ENCODE measurements at places on chromosomes 16 and 17.

DNA sequence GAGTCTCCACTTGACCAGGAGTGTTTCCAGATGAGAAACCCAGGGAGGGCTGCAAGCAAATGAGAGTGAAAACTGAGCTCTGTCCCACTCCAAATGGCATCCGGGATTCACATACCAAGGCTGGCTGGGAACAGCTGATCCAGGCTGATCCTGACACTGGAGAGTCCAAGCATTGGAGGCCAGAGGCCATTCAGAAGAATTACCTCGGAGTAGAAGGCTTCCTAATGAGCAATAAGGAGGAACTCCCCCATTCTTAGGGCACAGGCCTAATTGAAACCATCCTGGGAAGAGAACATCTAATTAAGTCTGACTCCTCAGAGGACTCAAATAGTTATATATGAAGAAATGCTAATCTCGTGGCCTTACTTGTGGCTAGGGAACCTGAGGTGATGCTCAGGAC lies 142.8 kb downstream of the PRKCA start:
- no peak for DNase-seq

- DNase-seq: no peak
Measured at GRCh38 chr16:67701420-67701819, 17.7 kb downstream of the GFOD2 start.

GRCh38 chr17:32249475-32249874 lies 16.2 kb upstream of the RHBDL3 start:
- DNase-seq: no peak

DNA sequence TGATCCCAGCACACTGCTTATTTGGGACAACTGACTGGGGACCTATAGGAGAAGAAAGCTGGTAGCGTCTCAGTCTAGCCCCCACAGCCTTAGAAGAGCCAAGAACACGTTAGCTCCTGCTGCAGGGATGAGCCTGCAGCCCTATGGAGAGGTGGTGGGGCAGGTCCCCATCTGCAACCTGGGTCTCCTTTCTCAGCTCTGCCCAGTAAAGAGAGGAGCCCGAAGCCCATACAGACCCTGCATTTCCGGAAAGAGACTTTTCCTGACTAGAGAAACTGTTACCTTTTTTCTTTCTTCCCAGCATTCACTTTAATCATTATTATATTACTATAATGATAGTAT lies 788 bp downstream of the METTL22 start:
- no peak for DNase-seq

DNA sequence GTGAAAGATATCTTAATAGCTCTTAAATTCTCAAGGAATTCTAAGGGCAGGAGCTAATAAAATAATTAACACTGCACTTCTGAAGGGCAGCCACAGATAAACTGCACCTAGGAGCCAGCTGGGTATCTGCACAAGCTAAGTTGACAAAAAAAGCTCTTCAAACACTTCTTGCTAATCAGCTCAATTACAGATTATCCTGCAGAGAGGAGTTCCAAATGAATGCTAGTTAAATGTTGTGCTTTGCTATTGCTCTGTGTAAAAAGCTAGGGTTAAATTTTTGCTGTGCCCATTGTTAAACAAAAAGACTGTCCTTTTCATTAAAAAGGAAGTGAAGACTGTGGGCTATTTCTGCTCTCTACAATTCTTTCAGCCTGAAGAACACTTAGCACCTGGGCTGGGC lies 158.5 kb upstream of the SHISA6 start:
- no peak for DNase-seq

DNA sequence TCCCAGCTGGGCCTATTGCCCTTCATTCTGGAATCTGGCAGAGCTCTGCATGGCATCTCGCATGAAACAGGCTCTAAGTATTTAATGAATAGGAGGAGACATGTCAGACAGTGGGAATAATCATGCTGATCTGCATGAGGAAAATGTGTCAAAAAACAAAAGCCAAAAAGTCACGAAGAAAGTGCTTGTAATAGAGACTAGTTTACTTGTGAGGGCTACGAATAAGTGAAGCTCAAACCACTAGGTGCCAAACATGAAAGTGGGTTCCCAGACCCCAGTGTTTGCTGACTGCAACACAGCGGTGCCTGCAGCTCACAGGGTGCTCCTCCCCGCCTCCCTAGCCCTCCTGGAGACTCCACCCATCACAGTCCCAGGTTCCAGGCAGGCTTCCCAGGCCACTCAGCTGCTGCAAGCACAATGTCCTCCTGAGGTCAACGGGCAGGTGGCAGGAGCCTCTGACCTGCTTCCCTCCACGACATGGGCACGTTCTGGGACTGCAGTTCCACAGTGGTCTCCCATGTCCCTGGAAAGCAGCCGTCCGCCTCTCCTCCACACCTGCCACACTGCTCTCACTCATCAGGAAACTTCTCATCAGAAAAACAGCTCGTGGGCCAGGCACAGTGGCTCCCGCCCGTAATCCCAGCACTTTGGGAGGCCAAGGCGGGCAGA lies 96.5 kb downstream of the ANKRD11 start:
- no peak for DNase-seq

DNA sequence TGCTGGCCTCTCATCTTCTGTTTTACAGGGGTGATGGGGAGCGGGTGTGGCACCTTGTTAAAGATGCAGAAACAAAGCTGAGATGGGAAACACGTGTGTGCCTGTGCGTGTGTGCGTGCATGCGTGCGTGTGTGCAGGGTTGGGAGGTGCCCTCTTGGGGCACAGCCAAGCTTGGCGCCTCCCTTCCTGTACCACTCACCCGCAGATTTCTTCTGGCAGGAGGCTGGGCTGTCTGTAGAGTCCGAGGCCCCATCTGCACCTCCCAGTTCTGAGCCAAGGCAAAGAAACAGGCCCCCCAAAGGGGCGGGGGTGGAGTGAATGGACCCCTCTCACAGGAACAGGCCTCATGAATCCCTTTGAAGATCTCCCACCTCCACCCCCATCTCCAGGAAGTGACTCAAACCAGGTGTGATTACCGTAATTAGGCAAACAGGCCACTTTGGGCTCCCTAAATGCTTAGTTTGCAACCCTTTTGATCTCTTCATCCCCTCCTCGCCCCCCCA lies 20.9 kb downstream of the TNS4 start:
- DNase-seq: peak; percentile 85

GRCh38 chr16:86929057-86929871 lies 350.9 kb downstream of the FOXL1 start:
- DNase-seq: no peak

DNA sequence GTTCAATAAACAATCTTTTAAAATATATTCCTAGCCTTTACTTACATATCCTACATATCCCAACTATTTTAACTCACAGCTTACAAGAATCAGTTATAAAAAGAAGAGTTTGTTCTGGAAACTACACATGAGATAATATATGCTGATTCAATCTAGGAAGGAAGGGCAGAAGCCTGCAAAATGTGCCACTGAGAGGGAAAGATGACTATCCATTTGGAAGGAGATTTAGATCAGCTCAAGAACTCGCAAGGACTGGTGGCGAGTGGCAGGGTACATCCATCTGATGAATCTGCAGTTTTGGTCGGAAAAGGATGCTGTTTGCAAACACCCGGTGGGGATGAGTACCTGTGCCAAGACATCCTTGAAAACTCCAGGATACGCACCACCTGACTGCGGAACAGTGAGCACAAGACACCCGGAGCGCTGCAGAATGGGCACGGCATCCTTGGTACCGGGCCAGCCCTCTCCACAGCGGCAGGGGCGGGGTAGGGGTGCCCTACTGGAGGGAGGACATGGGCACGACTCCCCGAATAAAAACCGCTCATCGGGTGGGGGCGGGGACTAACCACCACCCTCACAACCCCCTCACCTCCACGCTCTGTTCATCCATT lies 723 bp downstream of the TRIM37 start:
- peak; percentile 48 for DNase-seq

- no peak for DNase-seq
Measured at GRCh38 chr16:84141143-84141670, 3.8 kb downstream of the HSDL1 start.

GRCh38 chr17:82983510-82984248 lies 95.7 kb upstream of the METRNL start:
- no peak for DNase-seq

- DNase-seq: no peak
Measured at GRCh38 chr16:75070012-75070841, 46.4 kb downstream of the LDHD start.

GRCh38 chr17:74566132-74566753 lies 1.1 kb downstream of the CD300H start:
- peak; percentile 25 for DNase-seq

DNA sequence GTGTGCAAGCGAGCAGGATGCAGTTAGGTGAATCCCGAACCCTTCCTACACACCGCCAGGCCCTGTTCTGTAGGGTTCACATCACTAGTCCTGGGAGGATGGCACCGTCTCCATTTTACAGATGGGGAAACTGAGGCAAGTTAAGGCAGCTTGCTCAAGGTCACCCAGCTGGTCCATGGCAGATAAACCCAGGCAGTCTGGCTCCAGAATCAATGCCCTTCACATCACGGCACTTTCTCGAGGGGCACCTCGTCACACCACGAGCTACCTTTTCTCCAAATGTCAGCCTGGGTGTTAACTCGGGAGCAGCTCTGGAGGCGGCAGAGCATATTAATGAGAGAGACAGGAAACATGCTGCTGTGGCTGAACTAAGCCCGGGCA lies 9.5 kb downstream of the NOB1 start:
- DNase-seq: no peak

- DNase-seq: no peak
Measured at GRCh38 chr16:49964973-49965372, 60.1 kb upstream of the CNEP1R1 start.

- DNase-seq: no peak
Measured at GRCh38 chr16:58970775-58971174, 236.7 kb upstream of the GOT2 start.

DNA sequence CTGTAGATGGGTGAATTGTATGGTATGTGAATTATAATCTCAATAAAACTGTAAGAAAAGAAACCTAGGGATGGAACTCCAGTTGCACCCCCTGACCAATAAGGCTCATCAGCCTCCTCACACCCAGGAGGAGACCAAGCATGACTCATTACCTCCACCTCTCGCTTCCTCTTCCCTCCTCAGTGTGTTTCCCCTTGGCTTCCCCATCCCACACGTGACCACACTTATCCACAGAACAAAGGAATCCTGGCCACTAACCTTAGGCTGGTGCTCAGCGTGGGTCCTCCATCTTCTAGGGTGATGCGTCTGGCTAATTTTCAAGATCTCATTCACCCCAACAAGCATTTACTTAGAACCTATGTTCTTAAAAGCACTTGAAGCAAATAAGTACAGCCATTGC lies 36.2 kb upstream of the MAP3K14 start:
- DNase-seq: peak; percentile 32

DNA sequence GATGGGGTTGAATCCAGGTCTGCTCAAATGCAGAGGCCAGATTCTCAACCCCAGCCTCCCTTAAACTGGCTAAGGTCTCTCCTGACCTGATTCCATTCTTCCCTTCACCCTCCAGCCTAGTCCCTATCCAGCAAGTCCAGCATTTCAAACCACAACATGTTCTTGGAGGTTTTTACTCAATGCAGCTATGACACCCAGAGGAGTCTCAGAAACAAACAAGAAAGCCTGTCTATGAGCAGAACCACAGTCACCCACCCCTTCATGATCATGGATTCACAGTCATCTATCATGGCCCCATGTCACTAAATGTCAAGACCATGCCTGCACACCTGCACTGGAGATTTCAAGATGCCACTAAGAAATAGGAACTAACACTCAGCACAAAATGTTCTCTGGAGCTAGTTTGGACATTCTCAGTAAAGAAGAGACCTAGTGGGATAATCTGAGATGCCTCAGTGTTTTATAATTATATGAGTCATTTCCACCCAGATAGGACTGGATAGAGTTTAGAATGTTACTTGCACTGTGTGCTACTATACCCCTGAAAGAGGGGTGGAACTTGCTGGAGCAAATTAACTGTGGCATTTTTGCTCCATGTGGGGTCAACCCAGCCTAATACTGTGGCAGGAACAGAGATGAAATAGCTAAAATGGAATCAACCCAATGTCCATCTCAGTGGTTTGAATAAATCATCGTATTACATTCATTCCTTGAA lies 9.5 kb upstream of the METTL22 start:
- no peak for DNase-seq

DNA sequence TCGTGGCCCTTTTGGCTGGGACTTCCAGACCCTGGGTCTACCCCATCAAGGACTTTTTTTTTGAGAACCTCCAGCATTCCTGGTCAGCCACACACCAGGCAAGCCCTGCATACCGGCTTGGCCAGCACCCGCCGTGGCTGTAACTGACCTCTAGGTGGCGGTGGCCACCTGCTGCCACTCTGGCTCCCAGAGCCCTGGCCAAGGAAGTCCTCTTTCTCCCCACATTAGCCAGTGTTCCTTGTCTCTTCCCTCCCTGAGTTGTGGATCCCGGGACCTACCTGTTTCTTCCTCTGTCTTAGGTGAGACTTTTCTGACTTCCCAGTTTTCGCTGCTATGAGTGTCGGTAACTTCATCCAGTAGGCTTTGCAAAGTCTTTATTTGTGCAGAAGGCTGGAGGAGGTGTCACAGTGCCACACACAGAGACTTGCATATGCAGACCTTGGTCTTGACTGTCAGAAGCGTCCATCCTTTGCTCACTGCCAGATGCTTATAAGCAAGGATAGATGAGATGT lies 348.3 kb downstream of the CPPED1 start:
- DNase-seq: no peak

- DNase-seq: no peak
Measured at GRCh38 chr16:78271981-78272380, 172.5 kb downstream of the WWOX start.

DNA sequence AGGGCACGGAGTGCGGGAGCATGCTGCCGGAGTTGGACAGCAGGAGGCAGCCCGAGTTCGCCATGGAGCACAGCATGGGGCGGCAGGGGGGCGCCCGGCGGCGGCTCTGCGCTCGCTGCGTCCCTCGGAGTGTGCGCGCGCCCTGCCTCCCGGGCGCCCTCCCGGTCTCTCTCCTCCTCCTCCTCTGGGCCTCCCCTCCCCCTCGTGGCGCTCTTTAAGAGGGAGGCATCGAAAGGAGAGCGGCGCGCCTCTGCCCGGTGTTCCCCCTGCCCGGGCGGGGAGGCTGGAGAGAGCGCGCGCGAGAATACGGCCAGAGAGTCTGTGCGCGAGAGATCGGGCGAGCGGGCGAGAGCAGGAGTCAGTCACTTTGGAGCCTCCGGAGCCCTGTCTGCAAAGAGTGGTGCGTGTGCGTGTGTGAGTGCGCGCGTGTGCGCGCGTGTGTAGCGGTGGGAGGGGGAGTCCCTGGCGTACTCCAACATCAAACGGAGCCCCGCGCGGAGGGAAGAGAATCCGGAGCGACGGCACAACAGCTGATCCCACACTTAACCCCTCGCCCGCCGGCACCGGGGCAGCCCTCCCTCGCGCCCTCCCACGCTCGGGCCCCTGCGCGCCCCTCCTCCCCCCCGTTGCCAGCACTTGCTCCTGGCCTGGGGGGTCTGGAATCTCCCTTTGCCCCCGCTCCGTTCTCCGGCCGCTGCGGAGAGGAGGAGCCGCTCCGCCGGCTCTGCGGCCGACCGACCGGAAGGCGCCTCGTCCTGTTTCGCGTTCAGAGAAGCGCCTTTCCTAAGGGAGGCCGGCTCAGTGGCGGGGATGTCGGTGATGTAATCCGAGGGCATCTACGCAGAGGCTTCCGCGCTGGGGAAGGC lies 108.9 kb downstream of the ENGASE start:
- no peak for DNase-seq

- DNase-seq: no peak
Measured at GRCh38 chr16:58127033-58127556, 2.1 kb downstream of the CFAP20 start.

Measured in stimulated activated CD4-positive, alpha-beta T cell treated with anti-CD3 and anti-CD28 coated beads, Interleukin-1b, Interleukin-23, amount 100 ng/mL, for 24 hours (primary cell).